ENCODE measurements at places on chromosomes 1 and 21.

DNA sequence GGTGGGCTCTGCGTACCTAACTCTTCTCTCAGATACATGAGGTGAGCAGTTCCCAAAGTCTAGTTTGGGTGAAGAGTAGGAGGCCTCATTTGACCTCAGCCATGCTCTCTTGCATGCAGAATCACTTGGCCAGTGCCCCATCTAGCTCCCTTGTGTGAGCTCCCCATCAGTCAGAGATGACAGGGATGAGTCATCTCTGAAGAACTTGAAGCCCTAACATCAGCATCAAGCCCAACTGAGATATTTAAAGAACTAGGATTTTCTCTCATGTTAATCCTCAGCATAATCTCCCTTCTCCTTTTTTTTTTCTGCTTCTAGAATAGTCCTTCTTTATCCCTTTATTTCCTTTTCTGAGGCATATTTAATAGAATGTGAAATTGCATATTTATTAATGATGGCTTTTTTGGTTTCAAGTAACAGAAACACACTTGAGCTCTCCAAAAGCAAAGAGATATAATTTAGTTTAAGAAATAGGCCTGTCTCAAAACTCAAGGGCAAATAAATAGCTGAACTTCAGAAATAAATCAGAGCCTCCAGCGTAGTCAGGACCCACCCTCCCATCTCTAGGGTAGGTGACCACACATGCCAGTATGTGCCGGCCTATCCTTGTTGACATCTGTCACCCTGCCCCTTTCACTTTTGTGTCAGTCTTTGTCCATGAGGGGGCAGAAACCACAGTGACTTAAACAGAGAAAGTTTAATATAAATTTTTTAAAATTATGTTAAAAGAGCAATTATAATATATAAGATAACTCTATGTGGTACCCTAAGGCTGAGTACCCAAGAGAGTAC, 112.3 kb downstream of the TSEN15 start:
- DNase-seq, result no peak

GRCh38 chr1:209704584-209704983, at the start of gene HSD11B1:
TSS of gene HSD11B1 (plus strand) at chr1:209704846. CDS start at chr1:209704943, 97 bp downstream.
- no peak for DNase-seq

DNA sequence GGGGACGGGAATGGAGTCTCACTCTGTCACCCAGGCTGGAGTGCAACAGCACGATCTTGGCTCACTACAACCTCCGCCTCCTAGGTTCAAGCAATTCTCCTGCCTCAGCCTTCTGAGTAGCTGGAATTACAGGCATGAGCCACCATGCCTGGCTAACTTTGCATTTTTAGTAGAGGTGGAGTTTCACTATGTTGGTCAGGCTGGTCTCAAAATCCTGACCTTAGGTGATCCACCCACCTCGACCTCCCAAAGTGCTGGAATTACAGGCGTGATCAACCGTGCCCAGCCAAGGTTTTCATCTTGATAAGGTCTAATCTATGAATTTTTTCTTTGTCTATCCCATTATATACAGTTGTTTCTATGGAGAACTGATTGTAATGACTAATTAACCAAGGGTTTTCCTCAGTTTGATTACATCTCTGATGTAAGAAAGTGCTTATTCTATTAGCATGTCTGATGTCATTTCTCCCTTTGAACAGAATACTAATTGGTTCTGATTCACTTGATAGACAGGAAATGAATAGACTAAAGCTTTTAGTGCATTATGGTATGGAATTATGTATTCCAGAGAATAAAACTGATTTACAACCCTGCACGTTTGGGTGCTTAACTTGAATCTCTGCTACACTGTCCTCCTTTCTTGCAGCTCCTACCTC, 11.9 kb downstream of the PACC1 start:
- DNase-seq, result peak; percentile 7

DNA sequence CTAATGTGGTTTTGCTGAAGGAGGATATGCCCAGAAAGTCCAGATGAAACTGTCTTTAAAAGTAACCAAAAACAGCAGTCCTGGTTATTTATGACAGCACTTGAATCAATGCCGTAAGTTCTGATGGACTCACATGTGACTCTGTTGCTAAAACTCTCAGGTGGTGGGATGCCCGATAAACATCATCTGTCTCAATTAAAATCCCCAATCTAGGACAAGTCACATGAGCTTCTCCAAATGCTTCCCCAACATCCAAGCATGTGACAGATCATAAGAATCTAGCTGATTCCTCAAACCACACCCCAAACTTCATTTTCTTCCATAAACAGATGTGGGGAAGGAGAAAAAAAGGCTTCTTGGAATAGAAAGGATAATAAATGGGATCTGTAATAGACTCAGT, 786 bp upstream of the CTSK start:
- DNase-seq, result no peak

- no peak for DNase-seq
These were observed 283.3 kb downstream of the CAMTA1 start for GRCh38 chr1:7068552-7068951.

GRCh38 chr1:222923506-222923905, 108.7 kb downstream of the DISP1 start:
- DNase-seq, result no peak

DNA sequence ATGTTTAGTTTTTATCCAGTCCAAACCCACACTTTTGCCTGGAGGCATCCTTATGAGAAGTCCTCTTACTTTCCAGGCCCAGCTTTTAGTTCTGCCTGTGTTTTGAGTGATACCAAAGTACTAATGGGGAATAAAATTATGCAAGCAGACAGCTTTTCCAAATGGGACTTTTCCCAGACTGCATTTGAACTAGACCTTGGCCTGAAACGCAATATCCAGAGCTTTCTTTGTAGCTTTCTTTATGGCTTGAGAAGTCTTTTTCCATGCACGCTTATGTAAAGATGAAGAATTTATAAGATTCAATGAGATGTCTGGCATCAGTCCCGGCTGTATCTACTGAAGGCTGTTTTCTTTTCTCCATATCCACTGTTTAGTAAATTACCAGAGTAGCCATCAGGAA, 236.6 kb upstream of the RAB4A start:
- no peak for DNase-seq

DNA sequence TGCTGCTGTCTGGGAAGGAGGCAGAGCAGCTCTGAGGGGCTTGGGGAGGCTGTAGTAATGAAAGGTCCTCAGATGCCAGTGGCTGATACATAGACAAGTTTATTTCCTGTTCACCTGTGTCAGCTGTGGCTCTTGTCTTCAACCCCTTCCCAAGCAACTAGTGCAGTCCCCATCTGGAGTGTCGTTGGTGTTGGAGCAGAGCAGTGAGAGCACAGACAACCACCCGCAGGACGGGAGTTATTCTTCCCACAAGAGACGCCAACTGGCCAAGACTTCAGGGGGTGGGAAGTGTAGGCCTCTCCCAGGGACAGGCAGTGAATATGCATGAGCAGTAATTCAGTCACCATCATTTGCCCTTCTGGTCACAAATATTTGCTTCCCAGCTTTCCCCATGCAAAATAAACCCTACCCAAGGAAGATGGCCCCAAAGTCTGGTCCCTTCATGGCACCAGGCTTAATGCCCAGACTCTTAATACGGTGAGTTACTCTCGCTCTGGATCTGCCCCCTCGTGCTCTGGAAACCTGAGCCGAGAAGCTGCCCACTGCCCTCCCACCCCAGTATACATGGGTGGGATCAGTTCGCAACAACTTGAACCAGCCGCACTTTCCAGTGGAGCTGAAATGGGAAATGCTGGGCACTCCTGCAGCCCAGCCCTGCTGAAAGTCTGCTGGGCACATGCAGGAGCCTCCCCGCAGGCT, 153.5 kb upstream of the COL6A1 start:
- DNase-seq, result peak; percentile 72

DNA sequence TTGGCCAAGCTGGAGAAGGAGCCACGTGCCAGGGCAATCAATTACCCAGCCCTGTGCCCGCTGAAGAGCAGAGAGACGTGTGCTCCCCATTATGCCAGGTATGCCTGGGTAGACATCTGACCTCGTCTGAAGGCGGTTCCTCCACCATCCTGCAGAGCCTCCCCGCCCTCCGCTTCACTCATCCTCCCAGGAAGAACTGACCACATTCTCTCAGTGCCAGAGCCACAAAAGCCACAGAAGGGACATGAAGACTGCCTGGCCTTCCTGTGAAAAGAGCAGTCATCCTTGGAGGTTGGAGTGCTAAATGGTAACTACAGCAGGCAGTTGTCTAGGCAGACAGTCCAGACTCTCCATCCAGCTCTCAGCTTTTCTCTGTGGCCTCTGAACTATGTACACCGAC, 12.0 kb downstream of the SYT2 start:
- DNase-seq, result no peak

- DNase-seq, result no peak
These were observed 82.0 kb upstream of the ATP1A1 start for GRCh38 chr1:116291024-116291423.

GRCh38 chr1:245528258-245528635, 373.5 kb downstream of the KIF26B start:
- DNase-seq, result peak; percentile 53

DNA sequence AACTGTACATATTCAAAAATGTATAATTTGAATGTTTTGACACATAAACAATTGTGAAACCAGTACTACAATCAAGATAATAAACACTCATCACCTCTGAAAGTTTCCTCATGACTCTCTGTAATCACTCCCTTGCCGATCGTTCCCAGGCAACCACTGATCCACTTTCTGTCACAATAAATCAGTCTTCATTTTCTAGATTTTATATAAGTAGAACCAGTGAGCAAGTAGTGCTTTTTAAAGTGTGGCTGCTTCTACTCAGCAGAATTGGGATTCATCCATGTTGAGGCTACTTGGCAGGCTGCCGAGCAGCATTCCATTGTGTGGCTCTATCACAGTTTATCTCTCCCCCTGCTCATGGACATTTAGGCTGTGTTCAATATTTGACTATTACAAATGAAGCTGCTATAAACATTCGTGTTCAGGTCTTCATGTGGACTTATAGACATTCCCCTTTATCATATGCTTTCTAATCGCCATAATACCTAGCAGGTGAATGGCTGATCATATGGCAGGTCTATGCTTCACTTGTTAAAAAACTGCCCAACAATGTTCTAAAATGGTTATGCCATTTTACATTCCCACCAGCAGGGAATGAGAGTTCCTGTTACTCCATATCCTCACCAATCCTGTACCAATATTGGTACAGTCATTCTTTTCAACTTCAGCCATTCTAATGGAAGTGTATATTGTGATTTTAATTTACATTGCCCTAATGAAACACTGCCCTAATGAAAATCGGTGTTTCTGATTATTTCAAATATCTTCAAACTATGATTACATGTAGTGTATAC, 20.5 kb downstream of the TEX38 start:
- DNase-seq, result no peak
